ENCODE measurements at places on chromosomes 6 and 20. TPM values are rescaled to one million over a fixed set of nuclear protein-coding genes. Genes with fewer than 3 reads are reported as not detected.

GRCh38 chr20:8527998-8528723 lies 396.1 kb downstream of the PLCB1 start:
- H3K4me1 ChIP-seq, result peaks cover 10% of the 10 kb centered on the region
- H3K4me3 ChIP-seq, result no peak overlapping the region
- H3K36me3 ChIP-seq, result no peaks in the 10 kb centered on the region
- DNase-seq, result no peak

DNA sequence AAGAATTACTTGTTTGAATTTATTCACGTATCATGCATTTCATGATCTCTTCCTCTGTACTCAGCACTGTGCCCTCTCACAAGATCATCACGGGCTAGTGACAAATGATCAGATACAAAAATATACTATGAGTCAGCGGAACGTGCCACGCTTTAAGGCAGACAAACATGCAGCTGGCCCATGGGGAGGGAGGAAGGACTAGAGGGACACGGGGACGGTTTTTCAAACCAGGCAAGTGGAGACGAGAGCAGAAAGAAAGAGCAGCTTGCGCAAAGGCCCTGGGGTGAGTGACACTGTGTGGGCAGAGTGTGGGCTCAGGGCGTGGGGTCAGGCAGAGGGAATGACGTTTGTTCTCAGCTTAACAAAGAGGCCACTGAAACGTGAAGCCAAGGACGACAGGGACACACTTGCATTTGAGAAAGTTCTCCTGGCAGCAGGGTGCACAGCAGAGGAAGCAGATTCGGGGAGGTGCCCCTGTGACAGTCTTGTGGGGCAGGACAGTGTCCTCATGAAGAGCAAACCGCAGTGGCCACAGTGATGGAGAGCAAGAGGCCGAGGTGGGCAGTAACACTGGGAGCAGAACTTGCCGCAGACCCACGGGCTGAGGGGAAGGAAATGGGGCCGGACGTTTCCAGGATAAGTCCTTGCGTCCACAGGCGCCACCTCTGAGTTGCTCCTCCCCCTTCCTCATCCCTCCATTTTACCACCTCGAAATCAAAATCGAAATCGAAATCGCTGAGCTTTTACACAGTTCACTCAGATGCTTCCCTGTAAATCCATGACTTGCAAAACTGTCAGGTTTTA lies 6.9 kb upstream of the RPS6KA2 start:
- no peak overlapping the region for H3K27ac ChIP-seq
- no peak overlapping the region for H3K4me3 ChIP-seq

DNA sequence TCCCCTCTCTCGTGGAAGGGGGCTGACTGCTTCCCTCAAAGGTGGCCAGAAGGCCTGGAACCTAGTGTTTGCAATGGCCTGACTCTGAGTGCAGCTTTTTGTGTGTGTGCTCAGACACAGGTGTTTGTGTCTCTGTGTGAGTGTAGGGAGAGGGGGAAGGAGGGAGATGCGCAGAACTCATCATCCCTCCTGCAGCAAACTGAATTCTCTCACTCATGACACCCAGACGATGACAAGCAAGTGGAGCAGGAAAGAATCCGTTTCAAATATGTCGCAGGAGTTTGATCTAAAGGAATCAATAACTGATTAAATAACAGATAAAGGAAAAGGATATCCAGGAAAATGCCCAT lies 101.4 kb downstream of the TNFAIP3 start:
- peaks cover 10% of the 10 kb centered on the region for H3K4me1 ChIP-seq
- H3K36me3 ChIP-seq, result no peaks in the 10 kb centered on the region
- H3K4me3 ChIP-seq, result no peak overlapping the region
- H3K27me3 ChIP-seq, result no peaks in the 10 kb centered on the region

- H3K4me3 ChIP-seq, result no peak overlapping the region
- peaks cover 3% of the 10 kb centered on the region for H3K36me3 ChIP-seq
- DNase-seq, result no peak
- H3K4me1 ChIP-seq, result peaks cover 7% of the 10 kb centered on the region
- peak overlapping the region; percentile 43 for H3K27ac ChIP-seq
- peaks cover 20% of the 10 kb centered on the region for H3K27me3 ChIP-seq
These were observed 102.2 kb downstream of the UNC5CL start for GRCh38 chr6:40936818-40937251.

- no peak overlapping the region for H3K4me3 ChIP-seq
- DNase-seq, result no peak
- no peaks in the 10 kb centered on the region for H3K27me3 ChIP-seq
- no peaks in the 10 kb centered on the region for H3K36me3 ChIP-seq
- peaks cover 16% of the 10 kb centered on the region for H3K4me1 ChIP-seq
These were observed 51.2 kb downstream of the LGSN start for GRCh38 chr6:63268574-63268973.

Gene INSM1
- total RNA-seq, result not detected

- no peaks in the 10 kb centered on the region for H3K27me3 ChIP-seq
- DNase-seq, result no peak
- H3K36me3 ChIP-seq, result peaks cover 19% of the 10 kb centered on the region
- peaks cover 43% of the 10 kb centered on the region for H3K4me1 ChIP-seq
- peak overlapping the region; percentile 80 for H3K27ac ChIP-seq
- H3K4me3 ChIP-seq, result no peak overlapping the region
These were observed 28.3 kb downstream of the RIN2 start for GRCh38 chr20:19786311-19786710.

GRCh38 chr20:13930281-13930680 lies 60.1 kb downstream of the SEL1L2 start:
- no peaks in the 10 kb centered on the region for H3K27me3 ChIP-seq
- no peaks in the 10 kb centered on the region for H3K4me1 ChIP-seq
- no peak overlapping the region for H3K4me3 ChIP-seq
- no peak overlapping the region for H3K27ac ChIP-seq
- H3K36me3 ChIP-seq, result no peaks in the 10 kb centered on the region
- DNase-seq, result no peak

Gene CTCFL
- 0.33 TPM for total RNA-seq

GRCh38 chr6:28922821-28923317 lies 916 bp downstream of the TRIM27 start:
- H3K27ac ChIP-seq, result peak overlapping the region; percentile 96
- peaks cover 26% of the 10 kb centered on the region for H3K4me1 ChIP-seq
- peaks cover 28% of the 10 kb centered on the region for H3K36me3 ChIP-seq
- no peaks in the 10 kb centered on the region for H3K27me3 ChIP-seq

- DNase-seq, result no peak
- no peak overlapping the region for H3K27ac ChIP-seq
- no peaks in the 10 kb centered on the region for H3K4me1 ChIP-seq
- H3K36me3 ChIP-seq, result no peaks in the 10 kb centered on the region
- no peak overlapping the region for H3K4me3 ChIP-seq
- no peaks in the 10 kb centered on the region for H3K27me3 ChIP-seq
These were observed 429.3 kb downstream of the PHF3 start for GRCh38 chr6:64064919-64065318.

Gene MCM3
- total RNA-seq, result 71.4 TPM

- DNase-seq, result no peak
- peaks cover 23% of the 10 kb centered on the region for H3K27me3 ChIP-seq
- H3K27ac ChIP-seq, result no peak overlapping the region
- no peak overlapping the region for H3K4me3 ChIP-seq
- no peaks in the 10 kb centered on the region for H3K4me1 ChIP-seq
- no peaks in the 10 kb centered on the region for H3K36me3 ChIP-seq
These were observed 123.8 kb downstream of the BMP7 start for GRCh38 chr20:57142667-57143066.

Gene SCRT2
- not detected for total RNA-seq

Gene PAK5
- 0.42 TPM for total RNA-seq

DNA sequence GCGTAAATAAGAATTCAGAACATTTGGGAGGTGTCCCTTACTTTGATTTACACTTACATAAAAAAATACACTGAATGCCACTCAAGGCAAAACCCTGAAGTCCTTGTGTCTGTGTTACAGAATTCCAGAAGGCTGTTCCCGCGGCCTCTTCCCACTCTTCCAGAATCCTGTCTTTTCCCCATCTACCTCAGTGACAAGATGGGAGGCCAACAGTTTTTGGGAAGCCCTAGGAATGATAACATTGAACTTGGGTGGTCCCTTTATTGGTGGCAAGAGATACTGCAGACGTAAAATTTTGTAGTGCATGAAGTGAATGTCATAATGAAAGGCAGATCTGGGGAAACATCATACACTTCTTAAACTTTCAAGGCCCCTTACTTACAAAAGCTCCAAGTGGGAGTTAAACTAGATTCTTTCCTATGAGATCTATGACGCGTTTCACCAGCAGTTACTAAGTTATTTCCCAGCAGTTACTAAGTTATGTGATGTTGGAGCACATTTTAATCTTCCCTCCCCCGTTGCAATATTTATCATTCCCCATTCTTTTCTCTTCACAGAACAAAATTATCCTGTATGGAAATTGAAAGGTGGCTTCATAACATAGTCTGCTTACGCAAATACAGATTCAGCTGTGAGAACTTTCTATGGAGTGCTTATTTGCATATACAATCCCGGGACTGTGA lies 79.5 kb downstream of the BCAS1 start:
- H3K4me1 ChIP-seq, result peaks cover 5% of the 10 kb centered on the region
- no peaks in the 10 kb centered on the region for H3K36me3 ChIP-seq
- H3K27ac ChIP-seq, result no peak overlapping the region
- DNase-seq, result no peak

Measured in mesothelial cell of epicardium (in vitro differentiated cells).